ENCODE measurements at places on chromosomes 2 and 18.

DNA sequence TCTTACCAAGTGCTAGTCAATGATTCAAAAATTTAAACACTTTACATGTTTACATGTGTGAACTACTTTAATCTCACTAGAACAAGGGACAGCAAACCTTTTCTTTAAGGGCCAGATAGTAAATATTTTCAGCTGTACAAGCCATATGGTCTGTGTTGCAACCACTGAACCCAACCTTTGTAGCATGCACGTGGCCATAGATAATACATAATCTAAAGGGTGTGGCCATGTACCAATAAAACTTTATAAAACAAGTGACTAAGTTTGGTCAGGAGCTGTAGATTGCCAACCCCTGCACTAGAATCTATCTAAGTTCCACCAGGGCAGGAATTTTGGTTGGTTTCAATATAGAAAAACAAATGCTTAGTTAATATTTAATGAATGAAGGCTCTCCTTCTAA lies 18.4 kb upstream of the SPRED2 start:
- DNase-seq: no peak

- no peak for DNase-seq
Observed at GRCh38 chr18:79106084-79106483, 36.9 kb downstream of the ATP9B start.

GRCh38 chr18:76445741-76446232 lies 49.3 kb downstream of the ZNF516 start:
- DNase-seq: no peak

DNA sequence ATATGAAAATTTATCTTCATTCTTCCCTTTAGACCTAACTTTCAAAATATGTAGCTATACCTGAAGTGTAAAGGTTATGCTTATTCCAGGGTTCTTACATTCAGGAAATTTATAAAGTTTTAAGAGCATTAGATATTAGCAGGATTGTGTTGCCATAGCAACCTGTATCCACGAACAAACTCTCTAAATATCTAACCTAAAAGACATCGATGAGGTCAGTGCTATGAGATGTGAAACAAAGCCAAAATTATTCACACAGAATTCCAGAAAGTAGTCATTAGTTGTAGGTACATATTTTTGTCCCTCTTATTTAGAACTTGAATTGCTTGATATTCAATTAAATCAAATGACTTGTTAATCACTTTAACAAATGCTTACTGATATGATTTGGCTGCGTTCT lies 705.3 kb downstream of the SOCS6 start:
- DNase-seq: no peak

DNA sequence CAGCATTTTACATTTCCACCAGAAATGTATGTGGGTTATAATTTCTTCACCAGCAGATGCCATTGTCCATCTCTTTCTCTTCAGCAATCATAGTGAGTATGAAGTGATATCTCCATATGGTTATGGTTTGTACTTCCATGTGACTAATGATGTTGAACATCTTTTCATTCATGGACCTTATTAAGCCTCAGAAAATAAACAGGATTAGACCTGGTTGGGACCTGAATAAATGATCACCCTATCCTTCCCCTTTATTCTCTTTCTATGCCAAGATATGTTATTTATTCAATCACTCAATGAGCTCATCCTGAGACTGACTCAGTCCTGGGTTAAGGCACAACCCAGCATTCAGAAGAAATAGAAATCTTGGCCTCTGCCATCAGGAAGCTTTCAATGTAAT lies 86.6 kb downstream of the ANTXR1 start:
- no peak for DNase-seq

DNA sequence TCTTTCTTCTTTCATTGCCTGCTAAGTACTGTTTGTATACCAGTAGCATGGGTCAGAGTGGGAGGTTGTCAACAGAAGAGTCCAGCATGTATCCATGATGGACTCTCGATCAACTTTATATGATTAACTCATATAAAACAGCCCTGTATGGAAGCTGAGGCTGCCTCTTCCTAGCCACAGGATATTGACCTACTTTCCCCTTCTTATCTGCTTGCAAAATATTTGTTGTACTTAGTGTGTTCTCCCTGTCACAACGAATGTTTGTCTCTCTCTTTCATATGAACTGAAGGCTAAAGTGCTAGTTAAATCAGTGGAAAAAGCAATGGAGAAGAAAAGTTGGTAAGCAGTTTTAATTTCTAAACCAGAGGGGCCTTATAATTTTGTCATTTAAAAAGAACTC lies 17.8 kb downstream of the MYO1B start:
- no peak for DNase-seq

- DNase-seq: no peak
Observed at GRCh38 chr2:6617794-6618193, 247.9 kb downstream of the CMPK2 start.

GRCh38 chr2:212926940-212927339 lies 224.5 kb downstream of the IKZF2 start:
- no peak for DNase-seq
